ENCODE measurements at places on chromosomes 16 and 17.

DNA sequence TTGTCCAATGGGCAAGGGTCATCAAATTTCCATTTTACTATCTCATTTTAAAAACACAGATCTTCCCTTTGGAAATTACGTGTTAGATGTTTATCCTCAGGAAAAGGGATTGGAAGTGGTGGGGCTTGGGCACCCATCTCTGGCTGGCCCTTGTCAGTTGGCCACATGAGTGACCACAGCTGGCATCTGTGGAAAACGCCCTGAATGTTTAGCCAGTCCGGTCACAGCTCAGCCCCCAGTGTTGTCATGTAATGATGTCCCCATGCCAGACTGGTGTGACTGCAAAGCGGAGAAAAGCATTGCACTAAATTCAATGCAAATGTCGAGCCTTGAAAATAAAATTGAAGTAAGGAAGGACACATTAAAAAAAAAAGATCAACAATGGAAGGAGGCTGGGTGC, 53.0 kb downstream of the TMC6 start:
- DNase-seq = no peak

- DNase-seq = no peak
Observed at GRCh38 chr16:69324585-69325253, 5.7 kb downstream of the PDF start.

- DNase-seq = no peak
Observed at GRCh38 chr17:77898521-77899434, 59.7 kb upstream of the TNRC6C start.

GRCh38 chr17:43823350-43824084, 9.4 kb downstream of the MPP3 start:
- no peak for DNase-seq

GRCh38 chr16:79287424-79287917, 313.1 kb downstream of the MAF start:
- DNase-seq = no peak

GRCh38 chr16:24988129-24988518, 27.0 kb downstream of the ARHGAP17 start:
- no peak for DNase-seq

DNA sequence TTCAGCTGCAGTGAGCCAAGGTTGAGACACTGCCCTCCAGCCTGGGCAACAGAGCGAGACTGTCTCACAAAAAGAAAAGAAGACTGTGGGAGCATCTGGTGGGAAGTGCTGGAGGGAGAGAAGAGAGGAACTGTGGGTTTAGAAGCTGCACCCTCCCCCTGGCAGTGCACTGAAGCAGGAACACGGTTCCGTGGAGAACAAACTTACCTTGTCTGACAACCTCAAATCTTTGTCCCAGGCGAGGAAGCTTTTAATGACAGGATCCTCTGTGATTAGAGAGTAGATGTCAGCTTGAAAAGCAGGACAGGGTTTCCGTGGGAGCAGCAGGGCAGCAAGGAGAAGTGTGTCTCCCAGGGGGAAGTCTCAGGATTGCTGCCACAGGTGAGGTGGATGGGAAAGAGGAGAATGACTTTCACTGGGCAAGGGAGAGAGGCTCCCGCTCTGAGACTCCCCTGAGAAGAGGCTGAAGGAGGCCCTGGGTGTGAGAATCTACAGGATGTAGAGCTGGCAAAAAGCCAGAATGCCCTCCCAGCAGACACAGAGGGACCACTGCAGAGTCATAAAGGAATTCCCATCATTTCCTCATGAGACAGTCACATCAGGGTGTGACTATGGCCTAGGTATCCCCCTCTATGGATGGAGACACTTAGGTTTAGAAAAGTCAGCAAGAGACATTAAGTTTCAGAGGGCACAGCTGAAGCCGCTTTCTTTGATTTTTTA, 22.9 kb downstream of the PRR11 start:
- DNase-seq = no peak

GRCh38 chr17:77881545-77881944, 77.0 kb upstream of the TNRC6C start:
- DNase-seq = peak; percentile 58

- DNase-seq = no peak
Observed at GRCh38 chr17:77723071-77723908, 235.2 kb upstream of the TNRC6C start.
